Activated CD8-positive, alpha-beta T cell treated with anti-CD3 and anti-CD28 coated beads for 36 hours (primary cell): ENCODE measurements at places on chromosomes 1 and 21.

- DNase-seq = no peak
Observed at GRCh38 chr21:30223596-30223995, 7.7 kb upstream of the CLDN8 start.

GRCh38 chr1:31871703-31872102, 55.9 kb upstream of the SPOCD1 start:
- DNase-seq = no peak

DNA sequence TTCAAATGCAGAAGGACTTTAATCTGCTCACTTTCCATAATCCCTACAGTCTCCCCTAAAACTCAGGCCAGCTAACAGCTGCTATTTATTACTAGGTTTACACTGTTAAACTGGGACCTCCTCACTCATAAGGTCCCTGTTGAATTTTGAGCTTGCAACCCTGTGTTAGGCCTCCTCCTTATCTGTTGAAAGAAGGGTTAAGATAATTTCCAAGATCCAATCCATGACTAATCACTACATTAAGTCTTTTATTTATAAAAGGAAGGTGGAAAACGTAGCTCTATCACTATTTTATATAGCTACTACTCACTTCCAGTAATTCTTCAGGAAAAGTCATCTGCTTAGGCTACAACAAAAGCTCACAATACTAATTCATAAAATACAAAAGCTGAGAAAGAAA, 79.5 kb downstream of the EVI5 start:
- no peak for DNase-seq

DNA sequence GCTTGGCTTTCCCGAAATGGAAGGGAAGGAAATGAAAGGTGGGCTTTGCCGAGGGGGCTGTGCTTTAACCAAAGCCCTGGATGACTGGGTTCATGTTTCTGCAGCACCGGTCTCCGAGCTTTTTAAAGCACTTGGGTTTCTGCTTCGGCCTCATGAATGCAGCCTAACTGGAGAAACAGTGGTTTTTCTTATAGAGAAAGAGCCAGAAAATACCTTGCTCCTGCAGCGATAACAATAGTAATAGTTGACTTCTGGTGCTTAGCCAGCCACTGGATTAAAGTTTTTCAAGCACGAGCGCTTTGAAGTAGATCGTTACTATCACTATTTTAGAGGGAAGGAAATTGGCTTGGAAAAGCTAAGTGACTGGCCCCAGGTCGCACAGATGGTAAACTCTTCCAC, 500 bp upstream of the DOCK7 start:
- no peak for DNase-seq

DNA sequence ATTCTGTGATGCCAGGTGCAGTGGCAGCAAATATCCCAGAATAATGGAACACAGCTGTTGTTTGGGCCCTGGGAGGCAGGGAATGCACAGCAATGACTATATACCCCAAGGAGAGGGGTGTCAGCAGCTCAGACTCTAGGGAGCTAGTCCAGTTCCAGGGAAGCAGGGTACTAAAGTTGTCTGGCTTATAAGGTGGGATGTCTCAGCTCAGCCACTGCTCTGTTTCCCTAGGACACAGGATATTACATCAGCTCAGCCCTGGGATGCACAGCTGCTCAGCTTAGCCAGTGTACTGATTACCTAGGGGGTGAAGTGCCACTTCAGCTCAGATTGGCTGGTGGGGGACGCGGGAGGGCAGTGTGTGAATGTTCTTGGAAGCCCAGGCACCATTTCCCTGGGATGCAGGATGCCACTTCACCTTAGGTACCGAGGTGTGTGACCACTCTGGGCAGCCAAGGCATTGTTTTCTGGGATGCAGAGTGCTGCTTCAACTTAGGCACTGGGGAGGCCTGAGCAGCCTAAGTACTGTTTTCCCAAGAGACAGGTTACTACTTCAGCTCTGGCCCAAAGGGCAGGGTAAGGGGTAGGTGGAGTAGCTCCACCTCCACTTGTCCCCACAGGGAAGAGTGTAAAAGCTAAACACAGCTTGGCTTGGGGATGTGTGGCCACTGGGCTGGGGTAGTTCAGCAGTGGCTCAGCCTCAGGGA, 59.4 kb downstream of the DIPK1A start:
- no peak for DNase-seq

DNA sequence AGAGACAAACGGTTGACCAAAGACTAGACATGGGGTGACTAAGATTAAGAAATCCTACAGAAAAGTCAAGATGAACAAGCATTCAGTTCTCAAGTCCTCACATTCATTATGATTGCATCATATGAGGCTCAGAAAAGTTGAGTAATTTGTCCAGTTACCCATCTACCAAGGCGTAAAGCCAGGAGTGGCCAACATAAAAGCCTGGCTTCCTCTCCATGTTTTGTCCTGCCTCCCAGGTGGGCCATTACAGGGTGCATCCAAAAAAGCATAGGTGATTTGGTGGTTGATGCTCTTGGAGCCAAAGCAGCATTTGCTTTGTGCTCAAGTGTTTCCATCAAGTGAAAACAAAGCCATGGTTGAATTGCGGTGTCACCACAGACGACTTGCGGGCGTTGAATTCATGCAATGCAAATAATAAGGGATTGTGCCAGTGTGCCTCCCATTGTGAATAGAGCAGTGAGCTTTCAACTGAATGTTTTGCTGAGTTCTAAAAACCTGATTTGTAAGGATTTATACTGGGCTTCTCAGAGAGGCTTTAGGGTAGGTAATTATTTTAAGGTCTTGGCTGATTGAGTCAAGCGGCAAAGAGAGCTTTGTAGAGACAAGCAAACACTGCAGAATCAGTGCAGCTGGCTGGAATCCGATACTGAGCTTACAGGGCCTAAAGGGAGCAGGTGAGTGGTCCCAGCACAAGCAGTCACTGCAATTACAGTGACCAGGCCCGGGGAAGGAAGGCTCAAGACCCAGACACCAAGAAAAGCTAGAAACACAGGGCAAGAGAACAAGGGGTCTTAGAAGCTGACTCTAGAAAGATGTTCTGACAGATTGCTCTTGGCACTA, 54.1 kb downstream of the KCNJ15 start:
- no peak for DNase-seq

DNA sequence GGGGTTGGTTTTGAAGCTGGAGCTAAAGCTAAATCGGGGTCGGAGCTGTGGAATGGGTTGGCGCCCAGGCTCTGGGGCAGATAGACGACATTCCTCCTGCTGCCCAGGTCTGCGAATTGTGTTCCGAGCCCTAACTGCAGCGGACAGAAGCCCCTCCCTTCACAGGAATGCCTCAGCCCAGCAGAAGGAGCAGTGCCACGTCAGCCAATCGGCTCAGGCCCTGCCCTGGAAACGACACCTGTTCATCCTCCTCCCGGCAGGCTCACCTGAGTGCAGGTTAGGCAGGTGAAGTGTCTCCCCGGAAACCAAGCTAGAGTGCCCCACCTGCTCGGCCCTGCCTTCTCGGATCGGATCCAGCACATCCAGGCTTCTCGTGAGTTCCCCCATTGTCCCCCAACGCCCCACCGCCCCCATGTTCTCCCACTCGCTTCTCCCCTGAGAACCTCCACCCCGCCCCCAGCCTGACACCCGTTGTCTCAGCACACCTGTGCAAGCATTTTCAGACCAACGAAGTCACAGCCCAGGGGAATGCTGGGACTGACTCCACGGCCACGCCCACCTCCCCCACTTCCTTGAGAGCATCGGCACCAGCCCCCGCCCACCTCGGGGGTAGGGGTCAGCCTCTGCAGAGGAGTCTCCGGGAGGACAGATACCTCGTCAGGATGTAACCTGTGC, 775 bp downstream of the TMEM125 start:
- DNase-seq = peak; percentile 51

GRCh38 chr1:52658795-52659194, 25.8 kb downstream of the SHISAL2A start:
- peak; percentile 73 for DNase-seq

- no peak for DNase-seq
Observed at GRCh38 chr1:59293206-59293605, 3.7 kb upstream of the FGGY start.

DNA sequence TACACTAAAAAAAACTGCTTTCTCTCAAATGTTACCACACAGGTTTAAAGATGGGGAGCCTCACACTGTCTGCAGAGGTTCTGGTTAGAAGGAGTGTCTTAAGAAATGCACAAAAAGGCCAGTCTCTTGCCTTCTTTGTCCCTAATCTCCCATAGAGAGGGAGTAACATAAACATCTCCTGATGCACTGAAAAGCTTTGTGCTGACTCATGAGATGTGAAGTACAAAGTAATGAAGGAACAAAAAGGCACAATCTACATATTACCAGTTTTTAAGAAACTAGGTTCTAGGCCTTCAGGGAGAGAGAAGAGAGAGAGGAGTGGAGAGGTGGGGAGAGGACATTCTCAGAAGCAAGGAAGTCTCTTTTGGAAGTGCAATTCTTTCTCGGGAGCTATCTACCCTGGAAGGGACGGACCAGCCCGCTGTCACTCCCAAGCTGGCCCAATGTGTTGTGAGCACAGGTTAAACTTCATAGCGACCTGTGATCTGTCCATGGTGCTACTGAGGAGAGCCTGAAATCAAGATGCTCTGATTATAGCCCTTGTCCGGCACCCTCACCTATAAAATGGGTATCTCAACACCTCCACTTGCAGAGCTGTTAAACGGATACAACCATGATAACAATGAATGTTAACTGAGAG, 458.1 kb downstream of the DISC1 start:
- DNase-seq = no peak

DNA sequence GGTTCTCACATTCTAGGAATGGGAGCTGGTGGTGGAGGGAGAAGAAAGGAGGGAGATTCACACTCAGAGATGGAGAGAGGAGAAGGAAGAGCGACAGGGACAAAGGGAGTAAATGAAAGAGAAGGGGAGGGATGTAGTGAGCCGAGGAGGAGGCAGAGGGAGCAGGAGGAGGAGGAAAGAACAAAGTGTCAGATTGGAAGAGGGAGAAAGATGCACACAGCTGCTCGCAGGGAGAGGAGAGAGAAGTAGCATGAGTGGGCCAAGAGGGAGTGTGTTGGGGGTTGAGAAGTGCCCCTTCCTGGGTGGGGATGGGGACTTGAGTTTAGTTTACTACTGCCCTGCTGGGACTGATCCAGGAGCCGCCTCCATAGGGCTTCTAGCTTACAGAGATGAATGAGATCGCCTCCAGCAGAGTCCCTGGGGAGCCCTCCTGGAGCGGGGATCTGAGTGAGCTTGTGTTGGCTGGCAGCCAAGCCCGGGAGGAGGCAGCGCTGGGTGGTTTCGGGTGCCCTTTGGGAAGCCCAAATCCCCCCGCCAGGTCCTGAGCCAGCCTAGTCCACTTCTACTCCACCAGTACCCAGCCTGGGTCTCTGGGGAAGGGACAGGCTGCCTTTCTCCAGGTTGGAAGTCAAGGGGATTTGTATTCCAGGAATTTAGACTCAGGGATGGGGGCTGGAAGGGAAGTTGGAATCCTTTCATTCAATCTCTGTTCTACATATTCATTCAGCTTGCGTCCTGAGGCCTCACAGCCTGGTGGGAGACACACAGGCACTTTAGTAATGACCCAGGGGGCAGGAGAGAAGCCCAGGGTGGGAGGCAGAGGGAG, 20.9 kb downstream of the PTPRU start:
- DNase-seq = no peak

DNA sequence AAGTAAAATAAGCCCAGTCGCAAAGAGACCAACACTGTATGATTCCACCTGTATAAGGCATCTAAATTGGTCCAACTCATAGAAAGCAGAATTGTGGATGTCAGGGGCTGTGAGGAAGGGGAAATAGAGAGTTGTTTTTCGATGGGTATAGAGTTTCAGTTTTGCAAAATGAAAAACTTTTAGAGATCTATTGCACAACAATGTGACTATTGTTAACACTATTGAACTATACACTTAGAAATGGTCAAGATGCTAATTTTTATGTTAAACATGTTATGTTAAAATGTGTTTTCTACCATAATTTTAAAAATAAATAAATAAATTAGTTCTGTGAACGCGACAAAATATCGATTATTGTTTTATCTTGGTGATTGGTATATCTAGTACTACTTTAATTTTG, 192.4 kb downstream of the PTGER3 start:
- DNase-seq = no peak

GRCh38 chr1:101371259-101371658, 134.4 kb downstream of the S1PR1 start:
- DNase-seq = peak; percentile 42
